ENCODE measurements at places on chromosomes 13 and 19.
A peak's percentile ranks its signal among the peaks of the same experiment; 100 is the strongest.

- no peak for DNase-seq
These were observed 2163.1 kb upstream of the PCDH20 start for GRCh38 chr13:63578796-63579195.

DNA sequence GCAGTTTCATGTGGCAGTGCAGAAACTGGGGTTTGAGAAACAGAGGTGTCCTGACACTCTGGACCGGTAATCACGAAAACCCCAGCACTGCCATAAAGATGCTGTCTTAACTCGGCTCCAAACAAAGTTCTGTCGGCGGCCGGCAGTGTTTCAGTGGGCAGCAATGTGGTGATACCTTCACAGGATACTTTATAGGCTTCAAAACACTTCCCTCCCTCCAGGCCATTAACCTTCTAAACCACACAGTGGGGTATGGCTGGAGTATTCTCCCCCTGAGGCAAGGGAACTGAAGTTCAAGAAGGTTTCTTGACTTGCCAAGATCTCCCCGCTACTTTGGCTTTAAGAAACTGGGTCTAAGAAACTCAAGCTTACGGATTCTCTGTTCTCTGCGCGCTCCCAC lies 1.1 kb downstream of the RUBCNL start:
- DNase-seq: no peak

GRCh38 chr19:38213911-38214625 lies 10.0 kb downstream of the DPF1 start:
- DNase-seq: peak; percentile 68

- no peak for DNase-seq
These were observed 67.4 kb upstream of the CLDN10 start for GRCh38 chr13:95485045-95485517.

DNA sequence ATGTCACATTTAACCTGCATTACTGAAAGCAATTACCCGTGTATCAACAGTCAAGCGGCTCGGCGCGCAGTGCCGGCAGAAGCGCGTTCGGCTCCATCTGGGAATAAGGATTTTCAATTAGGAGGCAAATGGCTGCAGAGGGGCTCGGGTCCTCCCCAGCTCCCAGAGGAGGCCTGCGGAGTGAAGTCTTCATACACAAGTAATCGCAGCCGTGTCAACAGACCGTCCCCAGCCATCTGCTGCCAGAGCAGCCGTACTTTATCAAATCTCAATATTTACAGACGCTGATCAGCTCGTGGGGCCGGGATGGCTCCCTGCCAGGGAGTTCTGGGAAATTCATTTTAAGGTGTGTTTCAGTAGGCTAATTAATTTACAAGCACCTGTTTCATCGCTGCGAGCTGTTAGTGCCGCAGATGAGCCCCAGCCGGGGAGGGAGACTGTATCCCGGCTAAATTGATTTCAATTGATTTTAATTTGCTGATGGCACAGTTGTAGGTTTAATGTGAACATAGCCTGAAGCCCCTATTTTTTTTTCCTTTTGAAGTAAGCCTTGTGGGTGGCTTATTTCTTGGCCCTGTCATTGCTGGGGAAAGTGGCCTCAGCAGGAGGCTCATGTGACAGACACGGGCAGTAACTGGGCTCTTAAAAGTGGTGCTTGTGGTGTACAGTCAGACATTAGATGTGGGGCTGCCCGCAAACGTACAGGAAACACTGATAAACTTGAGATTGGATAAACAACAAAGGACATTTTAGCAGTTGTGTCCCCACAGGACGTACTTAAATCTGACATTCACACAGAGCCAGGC lies 252.7 kb downstream of the TEX29 start:
- DNase-seq: no peak

GRCh38 chr19:46834121-46834520 lies 16.5 kb downstream of the AP2S1 start:
- no peak for DNase-seq

DNA sequence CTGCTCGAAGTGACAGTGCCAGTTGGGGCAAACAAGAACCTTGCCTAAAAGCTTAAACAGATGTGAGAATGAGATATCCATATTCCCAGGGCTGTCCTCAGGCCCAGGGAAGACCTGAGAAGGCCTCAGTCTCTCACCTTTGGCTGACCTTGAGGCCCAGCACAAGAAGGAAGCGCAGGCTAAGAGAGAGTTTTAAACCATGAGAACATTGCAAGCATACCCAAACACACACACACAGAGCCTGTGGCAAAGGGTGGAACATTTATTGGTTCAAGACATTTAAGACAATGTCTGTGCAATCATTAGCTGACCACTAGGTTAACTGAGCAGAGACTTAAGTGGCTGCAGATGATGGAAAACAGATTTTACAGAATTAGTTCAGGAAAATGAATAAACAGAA lies 248.2 kb downstream of the NBEA start:
- no peak for DNase-seq

DNA sequence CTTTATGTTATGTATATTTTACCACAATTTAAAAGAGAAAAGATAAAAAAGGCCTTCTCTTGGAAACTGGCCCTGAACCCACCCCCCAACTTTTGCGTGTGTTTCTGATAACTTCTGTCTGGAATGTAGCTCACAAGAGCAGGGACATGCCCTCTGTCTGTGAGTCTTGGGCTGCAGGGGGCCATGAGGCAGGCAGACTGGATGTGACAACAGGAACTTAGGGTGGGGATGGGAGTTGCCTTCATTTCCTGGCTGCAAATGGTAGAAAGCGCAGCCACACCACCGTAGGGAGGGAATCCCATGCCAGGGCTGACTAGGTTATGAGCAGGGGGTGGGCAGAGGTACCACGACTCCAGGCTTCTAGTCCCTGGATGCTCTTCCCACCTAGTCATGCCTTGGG lies 21.9 kb downstream of the CILP2 start:
- no peak for DNase-seq

All from GM13976 (cell line).